SIG-M5 (cell line): ENCODE measurements at places on chromosomes 4 and X.

- DNase-seq: no peak
Observed at GRCh38 chrX:37846141-37846540, 1.2 kb downstream of the DYNLT3 start.

DNA sequence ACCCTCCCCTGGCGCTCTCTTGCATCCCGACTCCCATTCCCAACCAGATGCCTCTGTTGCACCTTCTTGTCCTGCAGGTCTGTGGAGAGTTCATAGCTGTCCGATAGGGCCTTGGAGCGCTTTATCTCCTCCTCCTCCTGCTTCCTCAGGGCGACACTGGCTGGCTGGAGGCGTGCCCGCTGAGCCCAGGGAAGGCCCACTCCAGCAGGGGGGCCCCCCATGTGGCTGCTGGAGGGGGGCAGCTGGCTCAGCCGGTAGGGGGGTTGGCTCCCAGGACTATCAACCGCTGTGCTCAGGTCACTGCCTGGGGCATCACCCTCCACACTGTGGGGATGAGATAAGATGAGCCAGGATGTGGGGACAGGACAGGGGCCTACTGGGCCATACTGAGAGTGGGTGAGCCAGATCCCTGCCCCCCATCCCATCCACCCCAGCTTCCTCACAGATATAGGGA, 25.6 kb downstream of the IQSEC2 start:
- DNase-seq: no peak

- no peak for DNase-seq
Observed at GRCh38 chrX:30657196-30658161, 4.3 kb downstream of the GK start.

DNA sequence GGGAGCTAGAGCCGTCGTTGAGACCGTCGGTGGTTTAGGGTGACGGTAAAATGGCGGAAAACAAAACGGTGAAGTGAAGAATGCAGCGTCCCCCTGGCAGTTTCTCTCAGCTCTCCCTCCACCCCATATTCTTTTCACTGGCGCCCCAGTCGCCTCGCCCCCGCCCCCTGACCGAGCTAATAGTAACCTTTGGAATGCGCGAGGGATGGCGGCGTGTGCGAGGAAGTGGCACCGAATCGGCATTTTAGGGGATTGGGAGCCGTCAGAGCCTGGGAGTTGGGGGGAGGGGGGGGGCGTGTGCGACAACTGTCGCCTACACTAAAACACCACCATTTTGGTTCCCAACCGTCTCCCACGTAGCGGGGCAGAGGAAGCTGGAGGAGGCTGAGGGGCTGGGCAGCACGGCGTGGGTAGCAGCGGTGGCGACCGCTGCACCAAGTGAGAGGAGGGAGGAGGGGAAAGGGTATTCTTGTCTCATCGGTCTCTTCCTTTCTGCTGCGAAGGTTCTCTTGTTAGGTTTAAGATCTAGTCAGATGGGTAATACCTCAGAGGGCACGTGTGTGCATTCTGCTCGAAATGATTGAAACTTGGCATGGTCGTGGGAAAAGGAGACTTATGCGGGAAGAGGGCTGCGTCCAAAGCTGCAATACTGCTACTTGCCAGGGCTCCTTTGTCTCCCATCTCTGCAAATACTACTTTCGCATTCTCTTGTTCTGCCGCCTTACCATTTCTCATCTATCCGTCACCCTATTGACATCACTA, 840 bp downstream of the ZNF711 start:
- DNase-seq: no peak

DNA sequence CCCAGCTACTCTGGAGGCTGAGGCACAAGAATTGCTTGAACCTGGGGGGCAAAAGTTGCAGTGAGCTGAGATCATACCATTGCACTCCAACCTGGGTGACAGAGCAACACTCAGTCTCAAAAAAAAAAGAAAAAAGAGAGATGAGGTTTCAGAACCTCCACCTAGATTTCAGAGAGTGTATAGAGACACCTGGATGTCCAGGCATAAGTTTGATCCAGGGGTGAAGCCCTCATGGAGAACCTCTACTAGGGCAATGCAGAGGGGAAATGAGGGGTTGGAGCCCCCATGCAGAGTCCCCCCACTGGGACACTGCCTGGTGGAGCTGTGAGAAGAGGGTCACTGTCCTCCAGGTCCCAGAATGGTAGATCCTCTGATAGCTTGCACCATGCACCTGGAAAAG, 92.8 kb upstream of the HSD17B10 start:
- DNase-seq: no peak

DNA sequence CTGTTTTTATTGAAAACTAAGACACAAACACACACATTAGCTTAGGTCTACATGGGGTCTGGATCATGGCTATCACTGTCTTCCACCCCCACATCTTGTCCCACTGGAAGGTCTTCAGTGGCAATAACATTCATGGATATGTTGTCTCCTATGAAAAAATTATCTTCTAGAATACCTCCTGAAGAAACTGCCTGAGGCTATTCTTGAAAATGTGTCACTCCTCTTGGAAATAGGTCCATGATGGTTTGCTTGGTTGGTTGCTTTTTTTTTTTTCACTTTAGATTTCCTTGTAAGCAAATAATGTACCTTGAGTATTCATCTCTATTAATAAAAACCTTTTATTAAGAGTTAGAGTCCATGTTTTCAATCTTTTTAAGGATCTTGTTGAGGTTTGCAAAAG, 195.3 kb upstream of the PDE5A start:
- DNase-seq: no peak

DNA sequence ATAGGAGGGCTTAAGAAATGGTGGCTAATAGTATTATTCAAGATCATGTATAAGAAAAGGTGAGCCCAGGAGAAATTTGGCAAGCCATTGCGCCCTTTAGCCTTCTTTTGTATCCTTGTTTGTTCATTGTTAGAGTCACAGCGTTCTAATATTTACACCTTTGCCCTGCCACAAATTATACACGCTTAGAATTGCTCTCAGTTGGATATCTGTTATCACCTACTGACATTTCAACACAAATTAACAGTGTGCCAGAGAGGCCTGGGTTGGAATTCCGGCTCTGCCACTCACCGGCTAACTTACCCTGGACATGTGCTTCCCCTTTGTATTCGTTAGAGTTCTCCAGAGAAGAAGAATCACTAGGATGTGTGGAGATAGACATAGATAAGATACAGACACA, 148.7 kb upstream of the KIT start:
- no peak for DNase-seq

DNA sequence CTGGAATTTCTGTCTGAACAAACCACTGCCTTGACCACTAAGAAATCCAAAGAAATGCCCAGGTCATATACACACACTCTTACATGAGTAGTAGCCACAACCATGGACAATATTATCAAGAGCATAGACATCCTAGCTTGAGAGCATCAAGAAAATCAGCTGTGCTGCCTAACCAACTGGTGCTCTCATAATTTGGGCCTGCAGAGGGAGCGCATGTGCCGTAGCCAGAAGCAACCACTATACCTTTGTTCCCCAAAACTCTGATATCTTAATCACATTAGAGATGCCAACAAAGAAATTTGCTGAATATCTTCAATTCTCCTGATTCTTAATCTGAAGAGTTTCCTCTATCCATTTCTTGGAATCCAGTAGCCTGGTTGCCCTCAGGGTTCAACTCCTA, 163.6 kb downstream of the ZNF674 start:
- no peak for DNase-seq

DNA sequence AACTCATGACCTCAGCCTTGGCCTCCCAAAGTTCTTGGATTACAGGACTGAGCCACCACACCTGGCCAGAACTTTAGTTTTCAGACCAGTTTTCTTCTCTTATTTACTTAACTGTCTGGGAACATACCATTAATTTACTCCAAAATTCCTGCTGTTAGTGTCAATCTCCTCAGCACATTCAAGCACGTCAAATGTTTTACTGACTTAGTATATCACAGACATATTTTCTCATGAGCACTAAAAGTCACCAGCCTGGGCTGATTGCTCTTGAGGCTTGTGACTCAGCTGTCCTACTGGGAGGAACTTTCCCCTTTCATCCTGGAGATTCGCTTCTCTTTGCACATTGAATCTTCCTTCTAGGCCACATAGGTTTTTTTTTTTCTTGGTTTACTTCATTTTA, 109.6 kb downstream of the PCDH18 start:
- DNase-seq: no peak

GRCh38 chrX:98490670-98491069, 1607.0 kb downstream of the RPA4 start:
- no peak for DNase-seq

DNA sequence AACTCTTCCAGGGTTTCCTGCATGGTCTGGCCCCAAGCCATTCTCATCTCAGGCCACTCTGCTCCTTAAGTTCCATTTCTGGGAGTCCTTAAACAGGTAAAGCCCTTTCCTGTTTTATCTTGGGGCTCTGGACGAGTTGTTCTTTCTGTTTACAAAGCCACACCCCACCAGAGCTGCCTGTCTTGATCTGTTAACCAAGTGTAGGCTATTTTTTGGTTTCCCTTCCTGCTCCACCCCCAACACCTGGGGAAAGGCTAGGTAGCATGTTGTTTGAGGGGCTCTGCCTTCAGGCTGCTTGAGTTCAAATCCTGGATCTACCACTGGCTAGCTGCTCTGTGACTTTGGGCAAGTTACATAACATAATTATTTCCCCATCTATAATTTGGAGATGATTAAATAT, 40.0 kb downstream of the ERVMER34-1 start:
- no peak for DNase-seq

GRCh38 chr4:160100316-160100715, 997.4 kb downstream of the RAPGEF2 start:
- no peak for DNase-seq

- no peak for DNase-seq
Observed at GRCh38 chrX:48156014-48156413, 25.6 kb downstream of the SPACA5B start.

DNA sequence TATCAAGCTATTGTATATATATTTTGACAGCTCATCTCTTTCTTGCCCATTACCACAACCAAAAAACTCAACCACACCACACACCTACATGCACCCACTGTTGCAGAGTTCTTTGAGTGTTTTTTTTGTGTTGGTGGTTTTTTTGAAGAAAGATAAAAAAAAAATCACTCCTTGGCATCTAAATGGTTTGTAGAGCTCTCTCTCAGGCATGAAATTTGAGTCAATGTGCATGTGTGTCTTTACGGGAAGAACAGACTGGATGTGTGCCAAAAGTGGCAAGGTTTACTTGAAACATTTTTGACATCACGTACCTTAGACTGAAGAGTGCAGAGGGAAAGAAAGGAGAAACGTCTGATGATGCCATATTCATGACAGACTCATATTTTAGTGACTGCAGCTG, 154.2 kb downstream of the FHIP1A start:
- DNase-seq: no peak

DNA sequence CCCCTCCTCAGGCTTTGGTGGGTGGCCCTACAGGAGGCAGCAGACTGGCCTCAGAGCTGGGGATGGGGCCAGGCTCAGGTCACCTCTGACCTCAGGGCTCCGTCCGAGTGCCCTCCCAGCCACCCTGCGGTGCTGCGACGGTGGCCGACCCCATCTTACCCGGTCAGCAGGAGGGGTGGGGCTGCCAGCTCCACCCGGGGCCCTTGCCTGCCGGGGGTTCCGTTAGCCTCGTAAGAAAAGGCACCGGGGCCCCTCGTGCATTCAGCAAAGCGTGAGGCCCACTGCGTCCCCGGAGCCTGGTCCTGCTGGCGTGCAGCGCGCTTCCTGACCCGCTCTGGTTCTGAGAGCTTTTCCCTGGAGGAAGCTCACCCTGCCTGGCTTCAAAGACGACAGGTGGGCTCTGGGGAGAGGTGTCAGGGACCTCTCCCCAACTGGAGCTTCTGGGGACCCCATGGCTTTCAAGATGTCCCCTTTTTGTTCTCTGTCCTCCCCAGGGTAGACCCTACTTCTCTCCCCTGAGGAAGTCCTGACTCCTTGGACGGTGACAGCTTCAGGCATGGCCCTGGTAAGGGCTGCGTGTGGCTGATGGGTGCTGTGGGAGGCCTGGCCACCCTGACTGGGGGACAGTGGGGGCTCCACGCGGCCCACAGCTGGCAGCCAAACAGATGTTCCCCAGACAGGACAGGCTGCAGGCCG, 15.9 kb downstream of the FGFRL1 start:
- DNase-seq: no peak

GRCh38 chrX:95076449-95076848, 1402.4 kb downstream of the FAM133A start:
- DNase-seq: no peak

GRCh38 chrX:148441387-148441786, 59.0 kb upstream of the AFF2 start:
- no peak for DNase-seq

DNA sequence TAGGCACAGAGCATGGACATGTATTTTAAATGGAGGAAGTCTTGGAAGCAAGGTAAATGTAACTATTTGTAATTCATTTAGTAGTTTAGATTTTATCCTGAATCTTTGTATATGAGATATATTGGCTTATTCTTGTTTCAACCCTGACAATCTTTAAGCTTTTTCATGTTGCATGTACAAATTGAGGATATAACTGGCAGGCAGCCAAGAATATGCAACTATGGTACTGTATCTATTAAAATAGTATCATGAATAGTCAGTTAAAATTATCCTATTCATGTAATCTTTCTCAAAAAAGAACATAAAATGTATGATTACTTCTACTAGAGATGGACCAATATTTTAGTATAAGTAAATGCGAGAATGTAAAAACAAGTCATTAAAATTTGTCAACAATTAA, 1141.5 kb downstream of the PCDH18 start:
- no peak for DNase-seq

DNA sequence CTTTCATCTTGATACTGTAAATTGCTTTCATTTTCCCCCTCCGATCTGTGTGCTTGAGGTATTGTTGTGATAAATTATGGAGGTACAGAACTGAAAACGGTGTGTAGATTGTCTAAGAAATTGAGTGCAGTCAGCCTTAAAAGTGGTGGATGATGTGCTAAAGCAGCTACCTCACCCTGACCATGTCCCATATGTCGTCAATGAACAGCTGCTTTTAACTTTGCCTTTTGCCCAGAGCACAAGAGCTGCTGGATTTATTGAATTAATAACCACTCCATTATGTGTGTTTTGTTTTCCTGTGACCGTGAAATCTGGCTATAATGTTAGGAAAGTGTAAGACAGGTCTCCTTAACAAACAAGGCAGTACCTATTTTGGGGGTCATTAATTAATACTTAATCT, 581.9 kb upstream of the PITX2 start:
- DNase-seq: no peak

- no peak for DNase-seq
Observed at GRCh38 chrX:39984191-39984956, 113.4 kb downstream of the BCOR start.
